Activated naive CD4-positive, alpha-beta T cell treated with Interleukin-2 at 50 U/mL for 16 hours (primary cell): ENCODE measurements at places on chromosomes 2 and 18.

DNA sequence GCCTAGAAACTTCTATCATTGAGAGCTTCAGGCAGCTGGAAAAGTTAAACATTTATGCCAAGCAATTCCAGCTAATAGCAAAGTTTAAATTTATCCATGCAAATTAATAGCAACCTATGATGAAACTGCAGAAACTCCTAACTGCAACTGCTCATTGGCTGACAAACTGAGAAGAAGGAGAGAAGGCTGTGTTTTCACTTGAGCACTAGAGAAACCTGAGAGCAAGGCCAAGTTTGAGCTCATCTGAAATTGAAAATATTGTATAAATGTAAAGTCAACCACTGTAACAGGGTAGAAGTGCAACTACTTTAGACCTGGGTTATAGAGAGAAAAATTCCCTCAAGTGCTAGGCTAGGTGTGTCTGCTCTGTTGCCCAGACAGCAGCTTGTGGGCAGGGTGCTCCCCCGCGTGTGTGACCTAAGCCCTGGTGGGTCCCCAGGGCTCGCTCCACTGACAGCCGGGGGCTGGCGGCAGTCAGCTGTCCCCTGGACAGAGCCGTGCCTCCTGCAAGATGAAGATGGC lies 50.2 kb downstream of the CABYR start:
- no peak for DNase-seq

- DNase-seq: no peak
Observed at GRCh38 chr2:196534495-196534894, 105.0 kb upstream of the CCDC150 start.

- peak; percentile 27 for DNase-seq
Observed at GRCh38 chr18:76687304-76687962, 134.9 kb upstream of the ZNF236 start.

DNA sequence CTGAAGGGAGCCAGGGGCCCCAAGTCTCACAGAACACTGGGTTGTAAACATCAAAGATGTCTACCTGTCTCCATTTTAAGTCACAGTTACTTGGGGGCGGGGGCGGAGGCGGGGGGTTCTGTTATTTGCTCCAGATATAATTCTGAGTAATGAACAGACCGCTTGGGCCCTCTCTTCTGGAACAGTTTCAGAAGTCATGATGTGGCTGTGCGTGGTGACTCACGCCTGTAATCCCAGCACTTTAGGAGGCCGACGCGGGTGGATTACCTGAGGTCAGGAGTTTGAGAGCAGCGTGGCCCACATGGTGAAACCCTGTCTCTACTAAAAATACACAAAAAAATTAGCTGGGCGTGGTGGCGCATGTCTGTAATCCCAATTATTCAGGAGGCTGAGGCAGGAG lies 157.9 kb upstream of the APCDD1 start:
- no peak for DNase-seq
